ENCODE measurements at places on chromosomes 1 and 21.
A peak's percentile ranks its signal among the peaks of the same experiment; 100 is the strongest.

DNA sequence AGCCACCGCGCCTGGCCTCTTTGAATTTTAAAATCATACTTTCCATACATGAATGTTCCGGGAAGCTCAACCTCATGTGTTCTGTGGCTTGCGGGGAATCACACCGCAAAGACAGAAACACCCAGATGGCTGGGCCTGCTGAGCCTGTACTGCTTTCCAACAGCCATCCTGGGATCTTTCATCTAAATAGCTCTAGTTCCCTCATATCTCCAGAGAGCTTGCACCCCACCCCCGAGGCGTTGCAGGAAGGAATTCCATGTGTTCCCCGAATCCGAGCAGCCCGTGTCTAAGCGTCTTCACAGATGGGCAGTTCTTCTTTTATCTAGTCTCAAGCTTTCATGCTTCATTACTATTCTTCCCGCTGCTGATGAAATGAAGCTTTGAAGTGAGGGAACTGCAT is 66.4 kb downstream of the IGSF21 start:
- DNase-seq, result no peak

- no peak for DNase-seq
Measured at GRCh38 chr1:240194120-240194519, 102.4 kb downstream of the FMN2 start.

GRCh38 chr1:246503341-246503740 is 3.7 kb downstream of the SMYD3 start:
- no peak for DNase-seq

- no peak for DNase-seq
Measured at GRCh38 chr1:160282807-160283206, 2.1 kb downstream of the PEX19 start.

- peak; percentile 34 for DNase-seq
Measured at GRCh38 chr21:38126666-38127303, 130.0 kb upstream of the KCNJ15 start.

DNA sequence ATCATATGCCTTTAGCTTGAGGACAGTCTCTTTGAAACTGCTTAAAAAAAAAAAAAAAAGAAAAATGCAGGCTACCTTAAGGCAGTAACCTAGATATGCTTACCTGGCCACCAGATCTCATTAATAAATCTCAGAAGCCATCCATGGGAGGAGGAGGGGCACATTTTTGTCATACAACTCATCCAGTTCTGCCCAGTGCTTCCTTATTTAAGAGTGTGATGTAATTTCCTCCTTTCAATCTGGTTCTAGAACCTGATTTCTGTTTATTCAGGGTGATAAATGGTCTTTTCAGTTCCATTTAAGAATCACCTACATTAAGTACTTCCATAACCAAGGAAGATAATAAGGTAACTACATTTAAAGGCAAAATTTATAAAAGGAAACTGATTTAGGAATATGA is 6.1 kb downstream of the ERRFI1 start:
- no peak for DNase-seq

GRCh38 chr1:204161609-204162493 is 4.3 kb downstream of the REN start:
- DNase-seq, result no peak

GRCh38 chr1:116762281-116762680 is 8.1 kb downstream of the CD2 start:
- no peak for DNase-seq

DNA sequence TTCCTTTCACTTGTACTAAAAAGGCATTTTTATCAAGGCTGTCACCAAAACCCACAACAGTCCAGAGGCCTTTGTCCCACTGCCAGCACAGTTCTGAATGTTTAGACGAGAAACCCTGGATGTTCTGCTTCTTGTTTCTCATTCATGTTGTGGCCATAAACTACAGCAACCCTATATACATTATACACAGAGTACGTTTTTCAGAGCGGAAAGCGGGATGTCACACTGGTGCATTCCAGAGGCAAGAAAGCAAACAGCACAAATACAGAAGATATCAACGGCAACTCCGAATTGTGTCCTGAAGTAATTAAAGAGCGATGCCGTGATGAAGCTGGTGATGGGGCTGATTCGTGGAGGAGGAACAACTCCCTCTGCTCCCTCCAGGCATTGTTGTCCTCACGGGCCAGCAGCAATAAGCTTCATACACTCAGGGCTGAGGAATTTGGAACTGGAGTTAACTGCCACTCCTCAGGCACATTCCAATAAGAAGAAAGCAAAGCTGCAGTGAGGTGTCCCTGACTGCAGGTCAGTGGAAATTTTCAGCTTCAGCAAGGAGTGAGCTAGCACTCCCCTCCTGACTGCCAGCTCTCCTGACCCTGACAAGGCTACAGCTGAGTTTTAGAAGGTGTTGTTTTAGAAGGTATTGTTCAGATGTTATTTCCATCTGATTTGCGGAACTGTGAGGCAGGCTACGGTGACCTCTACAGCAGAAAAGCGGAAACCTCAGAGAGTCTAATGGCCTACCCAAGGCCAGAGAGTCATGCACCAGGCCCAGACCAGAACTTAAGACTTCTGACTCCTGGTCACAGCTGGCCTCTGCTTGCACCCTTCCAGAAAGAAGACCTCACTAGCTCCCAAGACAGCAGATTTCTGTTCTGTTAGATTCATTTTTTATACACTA is 149.0 kb downstream of the TGFBR3 start:
- DNase-seq, result peak; percentile 67

DNA sequence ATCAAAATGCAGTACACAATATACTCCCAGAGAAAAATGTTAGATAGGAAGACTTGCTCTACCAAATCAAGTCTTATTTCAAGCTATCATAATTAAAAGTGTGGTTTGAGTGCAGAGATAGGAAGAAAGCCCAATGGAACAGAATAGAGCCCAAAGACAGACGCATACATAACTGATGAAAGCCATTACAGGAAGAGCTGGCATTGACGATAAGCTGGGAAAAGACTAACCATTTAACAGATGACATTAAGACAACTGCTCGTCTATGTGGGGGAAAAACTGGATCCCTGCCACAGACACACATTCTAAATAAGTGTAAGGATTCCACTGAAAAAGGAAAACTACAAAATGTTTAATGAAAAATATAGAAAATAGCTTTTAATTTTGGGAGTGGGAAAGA is 85.5 kb downstream of the NGF start:
- no peak for DNase-seq

GRCh38 chr1:1069711-1070676 is 4.1 kb downstream of the RNF223 start:
- peak; percentile 61 for DNase-seq

DNA sequence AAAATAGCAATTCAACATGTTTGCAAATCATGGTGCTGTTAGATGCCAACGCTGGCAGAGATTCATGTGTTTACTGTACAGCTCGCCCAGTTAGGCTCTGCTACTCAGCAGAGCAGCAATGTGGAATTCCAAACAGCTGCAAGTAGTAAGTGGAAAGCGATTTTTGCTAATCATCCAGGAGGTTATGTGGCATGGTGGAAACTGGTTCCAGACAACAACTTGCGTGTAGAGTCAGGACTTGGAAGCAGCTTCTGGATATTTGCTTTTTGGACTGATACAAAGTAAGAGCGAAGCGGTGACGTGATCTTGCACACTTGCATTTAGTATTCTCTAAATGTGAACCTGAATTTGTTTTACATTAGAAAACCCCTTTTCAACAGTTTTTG is 27.1 kb upstream of the HHAT start:
- no peak for DNase-seq

GRCh38 chr1:188669728-188670382 is 1807.8 kb downstream of the BRINP3 start:
- no peak for DNase-seq

- DNase-seq, result no peak
Measured at GRCh38 chr21:43305811-43306311, 121.1 kb downstream of the SIK1 start.

DNA sequence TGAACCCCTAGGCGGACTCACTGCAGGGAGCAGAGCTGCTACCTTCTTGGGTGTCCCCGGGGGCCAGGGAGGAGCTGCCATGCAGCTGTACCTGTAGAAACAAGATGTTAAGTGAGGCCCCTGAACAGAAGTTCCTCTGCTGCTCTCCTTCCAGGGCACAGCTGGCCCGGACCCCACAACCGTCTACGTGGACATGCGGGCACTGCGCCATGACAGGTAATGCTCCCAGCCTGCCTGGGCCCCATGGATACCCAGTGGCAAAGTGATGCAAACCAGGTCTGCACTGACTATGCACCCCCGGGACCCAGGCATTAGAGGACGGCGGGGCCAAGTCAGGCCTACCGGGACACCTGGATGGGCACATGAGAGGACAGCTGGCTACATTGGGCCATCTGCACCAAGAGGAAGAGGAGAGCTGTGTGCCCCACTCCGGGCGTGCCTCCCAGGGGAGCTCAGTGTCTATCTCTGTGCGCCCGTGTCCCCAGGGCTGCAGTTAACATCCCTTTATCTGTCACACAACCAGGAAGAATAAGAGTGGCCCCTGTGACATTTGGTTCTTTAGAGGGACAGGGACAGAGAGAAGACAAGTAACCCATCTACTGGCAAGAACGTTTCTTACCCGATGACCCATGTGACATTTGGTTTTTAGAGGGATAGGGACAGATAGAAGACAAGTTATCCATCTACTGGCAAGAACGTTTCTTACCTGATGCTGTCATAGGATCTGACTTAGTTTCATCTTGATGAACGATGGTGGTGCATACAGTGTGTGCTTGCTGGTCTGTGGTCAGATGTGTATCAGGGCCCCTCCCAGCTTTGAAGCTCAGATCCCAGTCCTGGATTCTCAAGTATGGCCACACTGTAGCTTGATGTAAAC is 44.1 kb downstream of the S100B start:
- DNase-seq, result no peak

DNA sequence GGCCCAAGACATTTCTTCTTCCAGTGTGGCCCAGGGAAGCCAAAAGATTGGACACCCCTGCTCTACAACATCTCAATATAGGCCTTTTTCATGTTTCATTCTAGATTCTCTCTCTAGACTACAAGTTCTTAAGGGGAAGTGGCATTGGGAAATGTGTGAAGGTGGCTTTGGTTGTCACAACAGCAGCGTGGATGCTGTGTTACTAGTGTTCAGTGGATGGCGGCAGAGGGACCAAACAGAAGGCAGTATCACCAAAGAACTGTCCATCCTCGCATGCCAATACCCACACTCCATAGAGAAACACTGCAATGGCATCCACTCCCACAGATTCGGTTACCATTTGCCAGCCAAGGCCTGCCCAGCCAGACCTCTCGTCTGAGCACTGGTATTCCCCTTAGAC is 24.3 kb upstream of the IFNAR2 start:
- DNase-seq, result no peak

DNA sequence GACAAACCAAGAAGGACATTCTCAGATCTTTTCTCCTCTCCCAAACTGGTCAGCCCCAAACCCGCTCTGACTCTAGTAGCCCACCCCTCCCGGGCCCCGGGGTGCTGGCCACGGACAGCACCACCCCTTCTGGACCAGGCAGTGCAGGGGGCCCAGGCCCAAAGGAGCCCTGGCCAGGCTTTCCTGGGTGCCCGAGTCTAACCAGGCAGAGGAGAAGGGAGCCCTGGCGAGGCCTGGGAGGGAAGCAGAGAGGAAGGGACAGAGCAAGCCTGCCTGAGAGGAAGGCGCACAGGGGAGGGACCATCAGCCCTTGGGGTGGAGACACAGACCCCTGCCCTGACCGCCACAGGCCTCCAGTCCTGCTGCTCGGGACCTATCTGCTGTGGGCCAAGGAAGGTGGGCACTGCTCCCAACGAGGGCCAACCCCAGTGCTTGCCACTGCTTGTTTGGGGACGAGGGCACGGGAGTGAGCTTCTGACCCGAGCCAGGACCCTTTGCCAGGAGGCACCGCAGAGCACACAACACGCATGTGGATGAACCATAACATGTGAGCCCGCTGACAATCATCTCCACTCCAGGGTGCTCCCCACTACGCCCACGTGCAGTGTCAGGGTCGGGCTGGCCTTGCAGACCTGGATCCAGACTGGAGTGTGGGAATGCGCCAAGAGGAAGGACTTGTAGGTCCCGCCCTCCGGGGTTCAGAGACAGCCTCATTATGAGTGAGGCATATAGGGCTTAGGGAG is 57.6 kb downstream of the KCNAB2 start:
- no peak for DNase-seq

GRCh38 chr1:35029761-35030160 is 2.0 kb downstream of the ZMYM6 start:
- DNase-seq, result no peak

DNA sequence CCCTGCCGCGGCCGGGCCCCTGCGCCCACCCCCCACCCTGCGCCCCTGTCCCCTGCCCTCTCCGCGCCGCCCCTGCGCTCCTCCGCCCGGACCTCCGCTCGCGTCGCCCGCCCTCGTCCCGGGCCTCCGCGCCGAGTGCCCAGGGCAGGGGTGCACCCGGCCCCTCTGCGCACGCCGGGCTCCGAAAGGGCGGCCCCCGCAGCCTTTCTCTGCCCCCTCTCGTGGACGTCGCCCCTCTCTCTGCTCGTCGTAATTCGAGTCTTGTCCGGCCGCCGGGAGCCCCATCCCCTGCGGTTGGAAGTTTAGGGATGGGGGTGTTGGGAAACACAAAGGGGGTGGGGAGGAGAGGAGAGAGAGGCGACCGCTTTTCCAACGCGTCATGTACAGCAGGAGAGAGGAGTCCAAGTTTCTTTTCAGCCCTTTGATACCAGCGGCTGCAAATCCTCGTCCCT is 407 bp downstream of the GALNT2 start:
- peak; percentile 79 for DNase-seq

DNA sequence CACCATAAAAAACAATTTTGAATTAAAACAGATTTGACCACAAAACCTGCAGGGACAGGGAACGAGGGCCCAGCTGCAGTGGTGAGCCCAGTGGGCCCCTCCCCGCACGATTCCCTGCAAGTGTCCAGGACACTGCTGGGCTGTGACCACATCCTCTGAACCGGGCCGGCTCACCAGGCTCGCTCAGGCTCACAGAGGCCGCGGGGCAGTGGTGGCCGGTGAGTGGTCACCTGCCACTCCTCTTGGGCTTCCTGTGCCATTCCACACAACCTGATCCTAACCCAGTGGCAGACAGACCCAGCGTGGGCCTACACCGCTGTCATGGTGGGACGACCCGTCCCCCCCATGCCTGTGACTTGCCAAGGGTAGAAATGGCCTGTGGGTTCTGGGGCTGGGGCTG is 36.5 kb upstream of the RIPK4 start:
- no peak for DNase-seq

DNA sequence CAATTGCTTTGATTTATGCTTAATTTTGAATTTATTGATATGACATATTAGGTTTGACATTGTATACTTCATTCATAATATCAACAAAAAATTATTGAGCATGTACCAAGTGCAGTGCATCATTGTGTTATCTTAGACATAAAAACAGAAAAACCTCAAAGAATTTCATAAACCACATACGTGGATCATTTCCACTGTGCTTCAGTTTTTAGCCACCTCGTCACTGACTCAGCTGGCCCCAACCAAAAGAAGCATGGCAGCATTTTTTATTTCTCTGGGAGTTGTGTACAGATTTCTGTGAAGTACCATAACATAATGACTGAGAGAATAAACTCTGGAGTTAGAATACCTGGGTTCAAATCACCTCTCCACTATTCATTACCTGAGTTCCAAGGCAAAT is 95.6 kb upstream of the C1orf87 start:
- DNase-seq, result no peak

Data from right kidney (tissue), 9 donors.